ENCODE measurements at places on chromosomes 1 and 21.

DNA sequence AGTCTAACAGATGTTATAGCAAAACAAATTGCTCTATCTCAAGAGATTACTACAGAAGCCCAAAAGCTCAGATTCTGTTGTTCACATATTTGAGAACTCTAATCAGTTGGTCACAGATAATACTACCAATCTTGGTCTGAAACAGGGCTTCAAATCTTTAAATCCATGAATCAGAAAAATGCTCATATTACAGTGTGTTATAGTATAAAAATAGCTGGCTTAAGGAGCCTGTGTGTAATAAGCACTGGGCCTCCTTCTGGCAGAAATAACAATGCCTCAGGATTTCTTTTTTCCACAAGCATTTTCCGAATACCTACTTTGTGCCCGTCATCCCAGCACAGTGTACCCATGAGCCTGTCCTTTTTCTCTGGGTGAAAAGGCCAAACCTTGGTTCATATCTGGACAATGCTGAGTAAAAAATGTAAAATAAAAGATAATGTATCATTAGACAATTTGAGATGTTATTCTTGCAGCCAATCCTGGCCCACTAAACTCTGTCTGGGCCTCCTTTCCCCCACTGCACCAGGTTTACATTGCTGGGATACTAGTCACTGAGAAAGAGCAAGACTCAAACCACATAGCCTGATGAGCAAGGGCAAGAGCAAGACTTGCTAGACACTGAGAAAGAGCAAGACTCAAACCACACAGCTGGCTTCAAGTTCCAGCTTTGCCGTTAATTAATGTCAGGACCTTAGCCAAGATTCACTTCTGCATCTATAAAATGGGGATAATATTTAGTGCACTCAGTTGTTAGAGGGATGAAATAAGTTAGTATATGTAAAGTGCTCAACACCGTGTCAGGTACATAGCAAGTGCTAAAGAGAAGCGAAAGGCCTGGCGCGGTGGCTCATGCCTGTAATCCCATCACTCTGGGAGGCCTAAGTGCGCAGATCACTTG is 17.0 kb upstream of the ADAR start:
- no peak for DNase-seq

- peak; percentile 78 for DNase-seq
These were observed at the start of gene MAP3K6 for GRCh38 chr1:27366411-27367159. TSS of gene MAP3K6 (minus strand) at chr1:27366961. CDS start at chr1:27366597, 364 bp downstream.

DNA sequence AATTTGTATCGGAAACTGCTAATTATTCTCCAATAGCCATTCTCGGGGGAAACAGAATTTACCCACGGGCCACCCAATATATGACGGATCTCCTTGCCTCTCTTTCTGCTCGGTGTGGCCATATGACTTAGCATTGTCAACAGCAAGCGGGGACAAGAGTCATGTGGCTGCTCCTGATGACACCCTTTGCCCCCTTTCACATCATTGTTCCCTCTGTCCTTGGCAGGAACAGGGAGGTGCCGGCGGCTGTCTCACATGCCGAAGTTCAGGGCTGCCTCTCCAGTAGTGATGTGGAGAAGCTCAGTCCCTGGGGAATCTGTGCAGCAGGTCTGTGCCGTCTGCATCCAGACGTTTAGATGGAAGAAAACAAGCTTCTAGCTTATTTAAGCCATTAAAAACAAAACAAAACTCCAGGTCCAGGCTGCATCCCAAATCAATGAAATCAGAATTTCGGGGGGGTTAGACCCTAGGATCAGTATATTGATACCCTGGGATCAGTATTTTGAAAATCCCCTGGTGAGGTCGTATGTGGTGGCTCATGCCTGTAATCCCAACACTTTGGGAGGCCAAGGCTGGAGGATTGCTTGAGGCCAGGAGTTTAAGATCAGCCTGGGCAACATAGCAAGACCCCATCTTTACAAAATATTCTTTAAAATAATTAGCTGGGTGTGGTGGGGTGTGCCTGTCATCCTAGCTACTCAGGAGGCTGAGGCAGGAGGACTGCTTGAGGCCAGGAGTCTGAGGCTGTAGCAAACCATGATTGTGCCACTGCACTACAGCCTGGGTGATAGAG is 10.8 kb downstream of the MYOM3 start:
- DNase-seq, result no peak

- no peak for DNase-seq
These were observed 758 bp upstream of the ATAD3B start for GRCh38 chr1:1470626-1471388.

DNA sequence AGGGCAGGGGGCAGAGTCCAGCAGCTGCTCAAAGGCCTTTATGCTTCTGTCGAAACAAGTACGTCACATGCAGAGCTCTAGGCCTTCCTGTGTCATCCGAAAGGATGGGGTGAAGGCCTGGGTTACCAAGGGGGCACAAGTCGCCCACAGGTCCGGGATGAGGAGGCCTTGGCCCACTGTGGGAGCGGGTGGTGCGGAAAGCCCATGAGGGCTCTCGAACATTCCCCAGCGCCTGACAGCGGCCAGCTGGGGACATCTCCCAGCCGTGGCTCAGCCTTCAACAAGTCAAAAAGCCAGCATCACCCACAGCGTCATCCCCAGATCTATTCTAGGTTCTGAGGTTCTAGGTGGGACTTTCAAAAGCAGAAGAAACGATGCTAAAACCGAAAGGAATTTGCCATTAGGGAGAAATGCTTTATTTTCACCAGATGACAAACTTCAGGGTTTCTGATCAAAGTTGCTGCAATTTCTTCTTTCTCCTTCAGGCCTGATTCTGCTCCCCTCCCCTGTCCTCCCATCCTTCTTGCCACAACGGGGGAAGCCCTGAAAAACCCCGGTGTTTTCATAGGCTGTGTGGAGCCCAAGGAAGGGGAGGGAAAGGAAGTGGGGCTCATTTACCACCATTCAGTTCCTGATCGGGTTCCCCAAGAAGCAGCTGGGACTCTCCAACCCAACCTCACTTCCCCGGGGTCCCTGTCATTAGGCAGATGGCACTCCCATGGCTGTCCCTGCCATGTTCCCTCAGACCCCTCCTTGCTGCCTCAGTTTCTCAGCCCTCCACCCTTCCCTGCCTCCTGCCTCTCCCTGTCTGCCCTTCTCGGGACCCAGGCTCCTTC is 17.6 kb downstream of the GPR137B start:
- peak; percentile 85 for DNase-seq

- no peak for DNase-seq
These were observed 19.0 kb upstream of the DUSP10 start for GRCh38 chr1:221760911-221761310.

DNA sequence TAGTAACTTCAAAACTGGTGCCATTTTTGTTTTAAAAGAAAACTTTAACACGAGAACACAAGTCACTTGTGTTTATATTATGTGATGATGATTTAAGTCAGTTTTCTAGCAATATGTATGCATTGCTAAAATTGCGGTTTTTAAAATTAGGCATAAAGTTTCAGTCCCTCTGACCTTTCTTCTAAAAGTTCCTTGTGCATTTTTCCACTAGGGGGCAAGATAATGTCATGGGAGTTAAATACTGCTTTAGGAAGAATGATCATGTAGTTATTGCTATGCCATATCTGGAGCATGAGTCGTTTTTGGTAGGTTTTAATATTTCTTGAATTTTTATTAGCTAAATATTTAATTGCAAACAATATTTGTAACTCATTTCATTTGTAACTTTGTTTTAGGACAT is 10.7 kb downstream of the CDC7 start:
- no peak for DNase-seq

DNA sequence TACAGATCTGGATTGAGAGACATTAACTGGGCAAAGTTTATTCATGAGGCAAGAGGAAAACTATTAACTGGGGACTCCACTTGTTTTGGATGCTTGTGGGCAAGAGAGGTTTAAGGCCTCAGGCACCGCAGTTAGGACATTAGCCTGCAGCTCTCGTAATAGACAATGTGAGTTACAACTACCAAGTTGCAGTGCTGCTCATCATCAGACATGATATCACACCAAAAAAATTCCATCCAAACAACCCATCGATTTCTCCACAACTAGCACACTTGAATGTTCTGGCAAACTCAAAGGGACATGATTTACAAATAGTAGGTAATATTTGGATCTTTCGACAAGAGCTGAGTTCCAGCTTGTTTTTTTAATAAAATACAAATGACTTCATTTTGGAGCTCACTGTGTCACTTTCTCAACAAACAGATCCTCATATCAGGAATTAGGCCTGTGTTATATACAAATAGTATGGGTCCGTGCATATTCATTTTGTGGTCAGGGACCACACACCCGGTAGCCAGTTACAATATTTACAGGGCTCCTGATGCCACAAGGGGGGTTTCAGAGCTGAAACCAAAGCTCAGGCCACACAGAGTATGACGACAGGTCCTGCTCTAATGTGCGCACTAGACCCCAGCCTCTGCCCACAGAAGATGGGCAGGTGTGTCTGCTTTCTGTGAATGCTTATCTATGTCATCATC is 128.0 kb downstream of the TGFBR3 start:
- DNase-seq, result no peak

- DNase-seq, result no peak
These were observed 8.7 kb upstream of the DUSP12 start for GRCh38 chr1:161740921-161741320.

DNA sequence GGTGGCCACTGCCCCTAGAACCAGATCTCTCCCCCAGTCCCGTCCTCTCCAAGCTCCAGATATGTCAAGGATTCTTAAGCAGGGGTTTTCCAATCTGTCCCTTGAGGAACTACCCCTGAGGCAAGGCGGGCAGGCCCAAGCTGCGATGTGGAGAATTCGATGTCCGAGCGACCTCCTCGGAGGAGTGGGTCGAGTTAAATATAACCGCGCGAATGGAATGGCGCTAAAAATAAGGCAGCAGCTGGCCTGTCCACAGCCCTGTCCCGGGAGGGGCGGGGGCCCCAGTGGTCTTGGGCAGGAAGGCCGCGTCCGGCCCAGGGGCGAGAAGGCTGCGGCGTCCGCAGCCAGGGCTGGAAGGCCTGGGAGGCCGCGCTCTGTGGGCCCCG is 5.8 kb upstream of the FOXD3 start:
- DNase-seq, result no peak

GRCh38 chr1:5481889-5482288 is 510.3 kb downstream of the NPHP4 start:
- no peak for DNase-seq

DNA sequence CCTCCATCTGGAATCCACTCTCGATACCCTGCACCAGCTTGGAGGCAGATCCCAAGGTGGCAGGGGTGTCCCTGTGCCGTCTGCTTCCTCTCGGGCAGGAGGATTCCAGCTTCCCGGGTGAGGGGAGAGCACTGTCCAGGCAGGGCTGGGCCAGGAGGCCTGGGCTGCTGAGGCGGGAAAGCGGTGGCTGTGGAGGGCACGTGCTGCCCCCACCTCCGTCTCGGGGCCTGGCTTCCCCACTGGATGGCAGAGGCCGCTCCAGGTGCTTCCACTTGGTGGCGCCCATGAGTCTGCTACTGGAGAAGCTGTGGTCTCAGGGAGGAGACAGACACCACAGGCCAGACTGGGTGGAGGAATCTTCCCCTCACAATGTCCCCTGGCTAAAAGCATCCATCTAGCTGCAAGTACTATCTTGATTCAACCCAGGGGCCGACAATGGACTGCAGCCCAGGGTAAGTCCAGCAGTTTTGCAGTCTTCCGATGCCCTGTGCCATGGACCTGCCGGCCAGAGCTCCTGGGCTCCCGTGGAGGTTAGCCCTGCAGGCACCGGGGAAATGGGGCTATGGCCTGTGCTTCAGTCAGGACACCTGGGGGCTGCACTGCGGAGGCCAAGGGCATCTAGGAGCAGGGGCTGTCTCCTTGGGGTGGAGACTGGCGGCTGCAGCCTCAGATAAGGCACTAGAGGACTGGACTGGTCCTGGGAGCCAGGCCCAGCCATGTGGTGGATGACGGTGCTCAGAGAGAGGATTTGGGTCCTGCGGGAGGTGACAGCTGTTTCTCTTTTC is 41.3 kb upstream of the EIF4G3 start:
- DNase-seq, result no peak

- DNase-seq, result no peak
These were observed 74.6 kb downstream of the PGBD5 start for GRCh38 chr1:230351514-230351913.

- DNase-seq, result no peak
These were observed 68.3 kb upstream of the TARDBP start for GRCh38 chr1:10943991-10944730.

GRCh38 chr1:119367432-119368124 is 1.0 kb upstream of the HAO2 start:
- peak; percentile 58 for DNase-seq

DNA sequence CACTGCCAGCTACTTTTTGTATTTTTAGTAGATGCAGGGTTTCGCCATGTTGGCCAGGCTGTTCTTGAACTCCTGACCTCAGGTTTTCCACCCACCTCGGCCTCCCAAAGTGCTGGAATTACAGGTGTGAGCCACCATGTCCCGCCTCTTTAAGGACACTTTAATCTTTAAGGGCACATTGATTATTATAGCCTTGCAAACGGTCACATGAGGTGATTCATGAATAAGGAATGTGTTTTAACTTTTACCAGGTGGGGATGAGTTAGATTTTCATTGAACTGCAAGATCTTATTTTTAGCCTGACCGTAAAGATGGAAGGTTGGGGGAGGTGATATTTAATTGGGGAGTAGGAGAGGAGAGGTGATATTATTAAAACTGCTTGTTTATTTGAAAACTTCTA is 61.9 kb downstream of the TBCE start:
- no peak for DNase-seq

- DNase-seq, result no peak
These were observed 74.9 kb downstream of the SLC66A1 start for GRCh38 chr1:19387045-19387467.

GRCh38 chr21:15061747-15062605 is 2.8 kb downstream of the NRIP1 start:
- no peak for DNase-seq

GRCh38 chr1:245690156-245690690 is 535.4 kb downstream of the KIF26B start:
- no peak for DNase-seq

GRCh38 chr1:42385283-42385682 is 4.7 kb downstream of the RIMKLA start:
- DNase-seq, result no peak

- no peak for DNase-seq
These were observed 339.6 kb downstream of the PDE4B start for GRCh38 chr1:66132324-66132723.

- no peak for DNase-seq
These were observed 322.7 kb downstream of the PTBP2 start for GRCh38 chr1:97044159-97044760.

- no peak for DNase-seq
These were observed 15.0 kb upstream of the ROR1 start for GRCh38 chr1:63758791-63759190.

GRCh38 chr1:63099188-63099587 is 223.2 kb upstream of the FOXD3 start:
- DNase-seq, result no peak

- DNase-seq, result no peak
These were observed 27.1 kb upstream of the SAMSN1 start for GRCh38 chr21:14573244-14573643.

Measured in GM13977 (cell line).